SJSA1 (cell line): ENCODE measurements at places on chromosomes 3 and 15. TPM values are rescaled to one million over a fixed set of nuclear protein-coding genes. Genes with fewer than 3 reads are reported as not detected.

GRCh38 chr3:180295811-180296210 lies 259.1 kb upstream of the PEX5L start:
- H3K36me3 ChIP-seq, result no peaks in the 10 kb centered on the region
- H3K4me3 ChIP-seq, result no peak overlapping the region
- H3K27ac ChIP-seq, result no peak overlapping the region
- H3K27me3 ChIP-seq, result no peaks in the 10 kb centered on the region
- DNase-seq, result no peak

Gene CX3CR1
- total RNA-seq, result not detected in 2 replicates

GRCh38 chr3:23084367-23084766 lies 118.8 kb upstream of the UBE2E2 start:
- no peaks in the 10 kb centered on the region for H3K27me3 ChIP-seq
- no peak for DNase-seq
- H3K27ac ChIP-seq, result no peak overlapping the region
- H3K4me1 ChIP-seq, result peaks cover 29% of the 10 kb centered on the region
- no peak overlapping the region for H3K4me3 ChIP-seq

DNA sequence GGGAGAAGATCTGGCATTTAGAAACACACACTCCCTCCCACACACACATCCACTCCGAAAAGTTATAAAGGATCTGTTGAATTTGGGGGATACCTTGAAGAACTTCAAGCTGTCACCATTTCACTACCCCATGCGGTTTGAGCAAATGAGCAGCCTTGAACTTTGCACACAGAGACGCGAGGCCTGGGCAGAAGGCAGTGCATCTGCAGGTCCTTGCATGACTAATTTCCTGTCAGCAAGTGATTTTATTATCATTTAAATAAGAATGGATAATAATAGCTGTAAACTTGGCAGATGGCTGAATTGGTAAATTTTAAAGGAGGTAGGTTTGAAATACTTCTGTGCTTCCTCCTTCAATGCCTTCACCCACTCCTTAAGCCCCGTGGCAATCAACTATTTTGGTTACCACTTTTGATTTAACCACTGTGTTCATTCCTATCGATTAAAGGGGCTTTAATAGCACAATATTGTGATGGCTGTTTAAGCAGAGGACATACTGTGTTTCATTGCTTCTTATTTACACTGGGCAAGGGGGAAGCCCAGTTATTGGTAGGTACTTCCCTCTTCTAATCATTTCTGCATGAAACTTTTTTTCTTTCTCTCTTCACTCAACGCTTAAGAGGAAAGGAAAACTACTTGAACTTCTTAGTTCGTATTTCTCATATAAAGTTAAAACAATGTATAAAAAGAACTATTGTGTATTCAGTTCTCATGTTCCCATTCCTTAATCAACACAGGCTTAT lies 108.1 kb downstream of the ROBO2 start:
- no peaks in the 10 kb centered on the region for H3K4me1 ChIP-seq
- no peak overlapping the region for H3K4me3 ChIP-seq
- no peak for DNase-seq
- H3K27me3 ChIP-seq, result no peaks in the 10 kb centered on the region

Gene ACSBG1
- total RNA-seq, result not detected in 2 replicates

DNA sequence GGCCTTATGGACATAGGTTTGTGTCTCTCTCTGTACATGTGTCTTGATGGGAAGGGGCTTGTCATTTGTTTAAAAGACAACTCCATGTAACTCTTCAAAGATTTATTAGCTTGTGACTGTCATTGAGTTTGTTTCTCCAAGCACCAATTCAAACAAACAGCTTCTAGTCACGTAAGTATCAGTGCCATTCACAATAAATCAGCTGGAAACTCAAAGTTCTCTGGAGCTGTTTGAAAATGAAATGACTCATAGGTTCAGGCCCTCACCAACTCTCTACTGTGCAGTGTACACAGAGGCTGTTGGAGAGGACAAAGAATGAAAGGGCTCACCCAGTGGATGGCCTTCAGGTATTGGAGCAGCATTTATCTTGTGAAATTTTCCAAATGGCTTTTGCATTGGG lies 476.3 kb downstream of the AGBL1 start:
- no peaks in the 10 kb centered on the region for H3K4me1 ChIP-seq
- H3K4me3 ChIP-seq, result no peak overlapping the region
- H3K27ac ChIP-seq, result no peak overlapping the region
- no peaks in the 10 kb centered on the region for H3K36me3 ChIP-seq
- H3K27me3 ChIP-seq, result no peaks in the 10 kb centered on the region

GRCh38 chr15:38598749-38599148 lies 34.1 kb upstream of the RASGRP1 start:
- peaks cover 2% of the 10 kb centered on the region; the same call in 1 of the 2 replicates for H3K27me3 ChIP-seq
- H3K4me1 ChIP-seq, result no peaks in the 10 kb centered on the region
- no peaks in the 10 kb centered on the region for H3K36me3 ChIP-seq
- H3K27ac ChIP-seq, result no peak overlapping the region
- no peak overlapping the region for H3K4me3 ChIP-seq

- peaks cover 29% of the 10 kb centered on the region for H3K36me3 ChIP-seq
- peak overlapping the region; percentile 66 for H3K27ac ChIP-seq
- H3K4me1 ChIP-seq, result peaks cover 33% of the 10 kb centered on the region
- no peak overlapping the region for H3K4me3 ChIP-seq
- H3K27me3 ChIP-seq, result no peaks in the 10 kb centered on the region
- peak; percentile 76 for DNase-seq
Observed at GRCh38 chr3:159775372-159775961, 213.2 kb upstream of the IL12A start.

DNA sequence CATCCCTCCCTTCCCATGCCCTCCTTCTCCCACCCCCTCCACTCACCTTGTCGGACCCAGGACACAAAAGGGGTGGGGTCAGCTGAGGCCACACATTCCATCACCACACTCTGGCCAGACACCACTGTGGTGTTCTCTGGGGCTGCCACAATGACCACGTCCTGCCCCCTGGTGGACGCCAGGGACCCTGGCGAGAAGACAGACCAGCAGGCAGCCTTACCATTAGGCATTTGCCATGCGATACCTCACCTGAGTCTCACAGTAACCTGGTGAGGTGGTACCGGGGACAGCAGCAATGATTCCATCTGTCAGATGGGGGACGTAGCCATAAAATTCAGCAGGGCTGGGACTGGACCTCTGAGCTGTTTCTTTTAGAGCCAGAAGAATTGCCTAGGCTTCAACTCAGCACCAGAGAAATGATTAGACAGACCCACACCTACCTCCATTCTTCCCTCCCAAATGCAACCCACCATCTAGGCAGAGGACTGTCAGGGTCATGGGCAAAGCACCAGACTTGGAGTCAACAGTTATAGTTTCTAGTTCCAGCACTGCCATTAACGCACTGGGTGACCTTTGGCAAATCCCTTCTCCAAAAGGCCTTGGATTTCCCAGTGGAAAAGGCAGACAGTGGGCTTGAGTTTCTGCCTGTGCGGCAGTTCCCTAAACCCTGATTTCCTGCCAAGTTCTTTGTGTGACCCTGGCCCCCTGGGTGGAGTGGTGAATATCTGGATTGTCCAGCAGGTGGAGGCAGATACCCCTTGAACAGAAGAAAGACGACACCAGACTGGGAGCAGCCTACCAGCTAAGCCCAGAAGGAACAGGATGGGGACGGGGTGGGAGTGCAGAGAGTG lies 21.8 kb downstream of the IGDCC4 start:
- H3K27me3 ChIP-seq, result no peaks in the 10 kb centered on the region
- DNase-seq, result peak; percentile 40
- H3K36me3 ChIP-seq, result no peaks in the 10 kb centered on the region
- H3K4me3 ChIP-seq, result no peak overlapping the region

DNA sequence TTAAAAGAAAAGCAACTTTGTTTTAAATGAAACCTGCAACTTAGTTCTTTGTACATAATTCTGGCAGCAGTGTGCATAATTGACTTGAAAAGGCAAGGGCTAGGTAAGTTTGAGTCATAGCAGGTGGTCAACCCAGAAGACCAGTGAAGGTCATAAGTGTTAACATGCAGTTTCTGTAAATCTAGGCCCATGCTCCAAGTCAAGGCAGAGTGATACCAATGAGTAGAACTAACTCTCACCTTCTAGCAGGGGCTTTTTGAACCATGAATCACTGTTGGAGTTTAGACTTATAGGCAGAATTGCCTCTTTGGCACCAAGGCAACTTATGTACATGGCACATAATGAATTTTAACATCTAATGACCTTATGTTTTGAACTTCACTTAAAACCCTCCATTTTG lies 29.5 kb upstream of the IL20RB start:
- H3K36me3 ChIP-seq, result peaks cover 12% of the 10 kb centered on the region
- no peaks in the 10 kb centered on the region for H3K27me3 ChIP-seq
- peaks cover 15% of the 10 kb centered on the region for H3K4me1 ChIP-seq
- DNase-seq, result no peak
- H3K4me3 ChIP-seq, result no peak overlapping the region
